Muscle of back (tissue), 13 donors: ENCODE measurements at places on chromosomes 16 and 17. TPM values are rescaled to one million over a fixed set of nuclear protein-coding genes. Genes with fewer than 3 reads are reported as not detected.

DNA sequence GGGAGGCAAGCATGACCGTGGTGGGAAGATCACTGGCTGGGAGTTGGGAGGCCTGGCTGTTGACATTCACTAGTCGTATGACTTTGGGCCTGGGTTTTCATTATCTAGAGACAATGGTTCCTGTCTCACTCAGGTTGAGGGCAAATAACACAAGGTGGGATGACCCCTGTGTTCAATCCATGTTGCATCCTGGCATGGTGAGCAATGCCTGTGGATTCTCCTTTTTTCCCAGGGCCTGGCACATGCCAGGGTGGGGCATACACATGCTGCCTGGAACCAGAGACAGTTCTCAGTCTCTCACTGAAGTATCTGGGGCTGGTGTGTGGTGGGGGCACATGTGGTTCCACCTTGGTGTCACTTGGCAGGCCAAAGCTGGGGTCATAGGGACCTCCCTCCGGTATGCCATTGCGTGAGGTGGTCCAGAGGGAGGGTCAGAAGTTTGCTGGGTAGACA, 5.4 kb downstream of the THRA start:
- DNase-seq: no peak

- no peak for DNase-seq
Measured at GRCh38 chr17:1518410-1518809, 2.0 kb upstream of the INPP5K start.

GRCh38 chr16:88407807-88408206, 25.0 kb downstream of the ZNF469 start:
- no peak for DNase-seq

GRCh38 chr17:68750208-68750562, 149.0 kb upstream of the FAM20A start:
- DNase-seq: no peak

GRCh38 chr16:4763791-4764190, 3.2 kb downstream of the ZNF500 start:
- no peak for DNase-seq

DNA sequence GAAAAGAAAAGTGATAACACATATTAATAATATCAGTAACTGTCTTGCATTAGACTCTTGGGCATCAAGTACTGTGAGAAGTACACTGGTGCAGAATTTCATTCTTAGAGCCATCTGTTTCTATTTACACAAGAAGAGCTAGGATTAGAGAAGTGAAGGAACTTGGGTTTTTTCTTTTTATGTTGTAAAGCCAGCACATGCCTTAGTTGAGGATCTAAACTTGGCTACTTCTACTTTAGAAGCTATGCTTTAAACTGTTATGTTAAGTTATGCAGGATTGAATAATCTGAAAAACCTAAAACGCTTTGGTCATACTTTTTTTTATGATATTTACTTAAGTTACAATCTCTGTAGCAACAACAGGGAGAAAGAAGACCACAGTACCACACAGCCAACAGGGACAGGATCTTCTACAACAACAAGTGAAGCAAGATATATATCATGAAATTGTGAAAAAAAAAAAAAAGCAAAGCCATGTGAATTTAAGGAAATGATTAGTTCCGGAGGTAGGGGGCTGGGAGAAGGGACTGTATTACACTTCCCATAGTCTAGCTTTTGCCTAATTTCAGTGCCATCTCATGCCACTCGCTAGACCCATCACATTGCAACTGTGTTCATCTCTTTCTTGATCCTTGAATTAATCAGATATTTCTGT, 305.1 kb upstream of the GOT2 start:
- no peak for DNase-seq

GRCh38 chr16:85994492-85995490, 95.8 kb downstream of the IRF8 start:
- DNase-seq: peak; percentile 43

- DNase-seq: no peak
Measured at GRCh38 chr16:11408216-11408615, 63.0 kb downstream of the RMI2 start.

GRCh38 chr17:35062308-35062707, 1.2 kb downstream of the RFFL start:
- no peak for DNase-seq

GRCh38 chr17:57874434-57875289, 24.8 kb upstream of the MRPS23 start:
- DNase-seq: peak; percentile 96

DNA sequence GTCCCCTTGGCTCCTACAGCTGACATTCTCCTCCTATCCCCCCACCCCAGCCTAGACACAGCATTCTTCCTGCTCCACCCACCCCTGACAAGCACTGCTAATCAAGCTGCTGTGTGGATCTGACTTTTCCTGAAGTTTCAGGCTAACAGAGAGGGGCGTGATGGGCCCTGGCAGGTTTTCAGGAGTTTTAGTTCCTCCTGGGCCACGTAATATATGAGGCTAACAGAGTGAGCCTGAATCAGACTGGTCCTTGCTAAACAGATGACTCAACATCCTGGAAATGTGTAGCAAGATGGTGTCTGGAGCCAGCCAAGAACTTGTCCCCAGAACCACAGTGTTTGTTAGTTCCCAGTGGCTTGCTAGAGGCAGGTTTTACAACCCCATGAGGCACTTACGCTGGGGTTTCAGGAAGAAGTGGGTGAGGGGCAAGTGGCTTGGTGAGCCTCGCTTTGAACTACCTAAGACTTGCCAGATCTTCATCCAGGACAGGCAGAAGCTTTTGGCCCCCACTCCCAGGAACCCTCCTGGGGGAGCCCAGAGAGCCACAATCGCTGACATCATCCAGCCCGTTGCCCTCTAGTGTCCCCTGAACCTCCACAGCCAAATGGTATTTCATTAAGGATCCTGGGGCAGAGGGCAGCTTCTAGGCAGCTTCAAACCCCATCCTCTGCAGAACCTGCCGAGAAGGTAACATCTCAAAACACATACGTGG, 15.9 kb downstream of the TMEM92 start:
- peak; percentile 94 for DNase-seq

GRCh38 chr16:58026139-58026704, 668 bp downstream of the MMP15 start:
- DNase-seq: peak; percentile 80

DNA sequence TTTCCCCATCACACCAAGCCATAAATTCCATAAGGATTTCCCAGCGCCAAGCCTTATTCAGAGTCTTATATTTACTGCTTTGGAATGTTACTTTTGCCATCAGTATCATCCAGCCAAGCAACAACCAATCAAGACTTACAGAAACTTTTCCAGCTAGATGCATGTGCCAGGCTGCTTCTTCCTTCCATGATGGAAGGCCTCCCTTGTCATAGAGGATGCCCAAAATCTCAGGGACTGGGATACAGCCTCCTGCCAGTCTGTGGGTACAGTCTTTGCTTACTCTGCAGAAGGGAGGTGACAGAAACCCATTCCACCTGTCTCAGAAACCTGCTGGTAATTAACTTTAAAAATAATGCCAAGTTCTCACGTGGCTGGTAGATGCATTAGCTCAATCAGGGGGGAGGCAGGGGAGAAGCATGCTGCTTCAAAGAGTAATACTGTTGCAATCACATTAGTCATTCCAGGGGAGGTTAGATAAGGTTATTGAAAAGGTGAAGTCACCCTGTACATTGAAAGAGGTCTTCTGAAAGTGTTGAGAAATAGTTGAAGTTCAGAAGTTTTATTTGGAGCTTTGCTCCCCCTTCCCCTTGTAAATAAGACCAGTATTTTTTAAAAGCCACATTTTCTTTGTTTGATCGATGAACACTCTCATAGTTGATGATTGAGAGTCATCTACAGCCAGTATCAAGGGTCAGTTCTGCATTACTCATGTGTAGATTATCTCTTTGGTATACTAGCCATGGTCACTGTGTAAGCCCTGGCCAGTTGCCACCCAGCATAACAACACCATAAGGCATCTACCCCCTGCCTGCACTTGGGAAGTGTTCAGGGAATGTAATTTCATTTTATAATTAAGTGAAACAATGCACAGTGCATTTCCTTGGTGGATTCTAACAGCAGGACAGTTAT, 22.2 kb downstream of the HLF start:
- no peak for DNase-seq

DNA sequence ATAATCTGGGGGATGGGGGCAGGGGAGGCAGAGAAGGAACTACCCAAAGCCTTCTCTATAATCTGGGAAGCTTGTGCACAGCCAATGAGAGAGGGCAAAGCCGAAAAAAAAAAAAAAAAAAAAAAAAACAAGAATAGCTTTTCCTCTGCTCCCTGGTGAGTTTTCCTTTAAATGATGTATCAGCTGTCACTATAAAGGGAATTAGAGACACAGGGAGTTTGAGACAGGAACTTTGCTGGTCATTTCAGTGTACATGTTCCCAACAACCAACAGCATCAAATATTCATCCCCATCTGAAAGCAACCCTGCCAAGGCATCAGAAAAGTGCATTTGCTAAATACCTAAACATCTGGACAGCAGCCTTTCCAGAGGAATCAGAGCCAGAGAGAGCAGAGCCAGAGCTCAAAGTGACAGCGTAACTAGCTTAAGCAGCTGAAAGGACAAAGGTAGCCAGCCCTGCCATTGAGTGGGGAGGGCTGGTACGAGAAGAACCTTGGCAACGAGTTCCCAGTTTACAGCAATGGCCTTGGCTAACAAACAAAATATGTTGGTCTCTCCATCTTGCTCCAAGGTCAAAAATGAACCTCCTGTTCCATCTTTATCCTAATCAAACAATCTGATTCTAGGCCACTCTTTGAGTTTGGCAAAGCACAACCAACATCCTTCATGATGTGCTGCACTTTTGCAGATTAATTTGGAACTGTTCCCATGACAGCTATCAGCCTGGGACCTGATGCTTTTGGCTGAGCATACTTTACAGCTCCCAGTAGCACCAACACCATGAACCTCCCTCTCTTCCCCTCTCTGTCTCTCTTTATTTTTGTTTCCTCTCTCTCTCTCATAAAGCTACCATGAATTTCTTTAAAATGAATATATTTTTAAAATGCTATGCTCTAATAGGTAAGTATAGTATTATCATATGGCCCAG, 143.7 kb upstream of the GNAO1 start:
- DNase-seq: peak; percentile 78

DNA sequence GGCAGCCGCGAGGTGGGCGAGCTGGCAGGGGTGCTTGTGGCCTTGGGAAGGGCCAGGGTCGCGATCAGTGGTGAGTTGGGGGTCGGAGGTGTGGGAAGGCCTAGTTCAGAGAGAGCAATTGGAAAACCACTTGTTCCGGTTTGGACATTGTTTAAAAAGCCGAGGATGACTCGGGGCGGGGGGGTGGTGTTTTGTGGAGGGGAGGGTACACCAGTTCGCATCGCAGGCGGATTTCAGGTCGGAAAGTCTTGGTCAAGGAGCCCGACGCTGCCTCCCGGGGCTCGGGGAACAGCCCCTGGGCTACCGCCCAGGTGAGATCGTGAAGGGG, 66.4 kb downstream of the KPNA2 start:
- peak; percentile 81 for DNase-seq

GRCh38 chr16:61324044-61324443, 712.2 kb downstream of the CDH8 start:
- no peak for DNase-seq

GRCh38 chr16:87323727-87324410, 6.7 kb upstream of the C16orf95 start:
- no peak for DNase-seq

DNA sequence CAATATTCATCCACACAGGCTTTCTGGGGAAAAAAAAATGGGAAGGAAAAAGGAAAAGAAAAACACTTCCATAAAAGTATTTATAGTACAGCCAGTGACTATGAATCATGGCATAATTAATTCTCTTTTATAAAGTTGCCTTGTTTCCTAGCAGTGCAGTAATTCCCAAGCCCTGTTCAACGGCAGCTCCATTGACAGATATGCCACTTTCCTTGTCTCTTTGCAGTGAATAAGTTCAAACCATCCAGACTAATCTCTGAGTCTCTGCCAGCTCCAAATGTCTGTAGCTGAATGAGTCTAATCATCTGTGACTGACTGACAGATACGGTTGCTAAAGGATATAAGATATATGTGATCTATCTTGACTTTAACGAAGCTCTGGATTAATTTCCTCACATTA, 52.9 kb upstream of the KCNJ16 start:
- DNase-seq: no peak

DNA sequence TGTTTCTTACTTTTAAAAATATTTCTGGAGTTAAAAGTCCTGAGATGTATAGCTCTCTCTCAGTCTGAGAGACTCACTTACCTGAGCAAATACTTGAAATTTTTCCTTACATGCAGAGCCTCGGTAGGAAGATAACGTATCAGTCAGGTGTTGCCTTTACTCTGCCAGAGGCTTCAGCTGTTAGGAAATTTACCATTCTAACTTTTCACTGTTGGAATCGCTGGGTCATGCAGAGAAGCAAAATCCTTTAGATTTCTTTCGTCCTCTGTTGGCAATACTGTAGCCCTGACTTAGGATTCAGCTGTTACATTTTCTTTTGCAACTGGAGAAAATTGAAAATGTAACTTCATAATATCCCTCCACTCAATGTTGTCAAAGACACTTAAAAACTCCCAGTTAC, 20.0 kb upstream of the KCNJ16 start:
- DNase-seq: no peak

DNA sequence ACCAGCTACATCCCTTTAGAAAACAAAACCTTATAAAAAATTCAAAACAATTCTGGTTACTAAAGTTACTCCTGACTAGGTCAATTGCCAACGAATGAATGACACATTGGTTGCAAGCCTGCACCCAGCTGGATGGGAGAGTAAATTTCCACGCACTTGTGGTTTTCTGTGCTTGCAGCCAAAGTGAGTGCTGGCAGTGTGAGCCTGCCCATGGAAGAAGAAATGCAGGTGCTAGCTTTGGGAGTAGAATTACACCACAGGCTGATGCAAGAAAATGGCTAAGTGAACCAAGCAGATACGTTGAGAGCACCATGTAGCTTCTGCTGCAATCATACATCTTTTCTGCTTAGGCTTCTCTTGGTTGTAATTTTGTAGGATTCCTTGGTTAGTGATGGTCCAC, 74.6 kb downstream of the SYCE1L start:
- no peak for DNase-seq

- peak; percentile 30 for DNase-seq
Measured at GRCh38 chr16:30458561-30459394, 13.1 kb upstream of the SEPHS2 start.

DNA sequence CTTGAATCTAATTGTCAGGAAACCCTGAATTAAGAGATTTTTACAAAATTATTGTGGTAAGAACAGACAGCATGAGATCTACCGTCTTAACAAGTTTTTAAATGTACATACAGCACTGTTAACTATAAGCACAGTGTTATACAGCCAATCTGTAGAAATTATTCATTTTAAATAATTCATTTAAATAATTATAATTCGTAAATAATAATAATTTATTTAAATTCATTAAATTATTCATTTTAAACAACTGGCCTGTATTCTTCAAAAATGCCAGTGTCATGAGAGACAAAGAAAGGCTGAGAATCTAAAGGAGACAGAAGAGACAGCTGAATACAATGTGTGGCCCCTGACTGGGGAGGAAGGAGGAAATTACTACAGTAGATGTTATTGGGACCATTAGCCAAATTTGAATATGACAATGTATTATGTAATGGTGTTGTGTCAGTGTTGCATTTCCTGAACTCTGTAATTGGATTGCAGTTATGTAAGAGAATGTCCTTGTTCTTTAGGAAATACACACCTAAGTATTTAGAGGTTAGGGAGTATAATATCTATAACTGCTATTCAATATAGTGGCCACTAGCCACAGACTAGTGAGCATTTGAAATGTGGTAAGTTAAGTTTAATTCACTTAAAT, 2.3 kb downstream of the RSAD1 start:
- no peak for DNase-seq

The TBC1D3K gene
- polyA plus RNA-seq: not detected

The PRAC1 gene
- not detected for polyA plus RNA-seq

The SLC39A11 gene
- polyA plus RNA-seq: 10.1 TPM

The CCL18 gene
- 0.23 TPM for polyA plus RNA-seq

The KRTAP4-7 gene
- not detected for polyA plus RNA-seq

The CA5A gene
- 0.07 TPM for polyA plus RNA-seq
